Stimulated activated CD4-positive, alpha-beta T cell treated with anti-CD3 and anti-CD28 coated beads, Interleukin-4, amount 100 ng/mL, for 4 hours (primary cell): ENCODE measurements at places on chromosomes 6 and 20.

DNA sequence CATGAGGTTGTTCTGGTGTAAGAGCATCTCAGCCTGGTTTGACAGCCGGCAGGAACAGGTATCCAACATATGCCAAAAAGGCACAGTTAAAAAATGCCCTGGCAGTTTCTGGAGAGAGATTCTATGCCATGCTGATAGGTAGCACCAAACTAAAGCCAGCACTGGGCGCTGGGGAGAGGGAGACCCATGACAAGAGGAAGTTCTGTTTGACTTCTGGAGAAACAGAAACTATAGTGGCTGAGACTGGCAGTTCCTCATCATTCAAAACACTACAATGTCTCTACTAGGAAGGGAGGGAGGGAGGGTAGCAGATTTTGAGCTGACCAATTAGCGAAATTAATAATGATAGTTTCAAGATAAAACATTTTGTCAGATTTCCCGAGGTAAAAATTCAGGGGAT is 174.1 kb downstream of the ADAT2 start:
- DNase-seq = no peak

DNA sequence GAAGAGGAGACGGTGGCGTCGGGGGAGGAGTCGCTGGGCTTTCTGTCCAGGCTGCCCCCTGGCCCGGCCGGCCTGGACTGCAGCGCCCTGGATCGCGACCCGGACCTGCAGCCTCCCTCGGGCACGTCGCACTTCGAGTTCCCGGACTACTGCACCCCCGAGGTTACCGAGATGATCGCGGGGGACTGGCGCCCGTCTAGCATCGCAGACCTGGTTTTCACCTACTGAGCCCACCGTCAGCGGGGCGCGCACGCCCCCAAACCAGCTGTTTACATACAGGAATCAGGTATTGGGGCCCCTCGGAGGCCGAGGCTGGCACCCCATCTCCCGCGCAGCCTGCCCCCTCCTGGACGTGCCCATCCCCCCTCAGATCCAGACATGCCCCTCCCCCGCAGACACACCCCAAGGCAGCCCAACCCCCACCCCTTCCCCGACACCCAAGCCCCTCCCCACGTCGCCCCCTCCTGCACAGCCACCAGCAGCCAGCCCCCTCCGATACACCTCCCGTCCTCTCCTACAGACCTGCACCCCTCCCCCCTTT is 1.4 kb downstream of the SOX12 start:
- DNase-seq = no peak

DNA sequence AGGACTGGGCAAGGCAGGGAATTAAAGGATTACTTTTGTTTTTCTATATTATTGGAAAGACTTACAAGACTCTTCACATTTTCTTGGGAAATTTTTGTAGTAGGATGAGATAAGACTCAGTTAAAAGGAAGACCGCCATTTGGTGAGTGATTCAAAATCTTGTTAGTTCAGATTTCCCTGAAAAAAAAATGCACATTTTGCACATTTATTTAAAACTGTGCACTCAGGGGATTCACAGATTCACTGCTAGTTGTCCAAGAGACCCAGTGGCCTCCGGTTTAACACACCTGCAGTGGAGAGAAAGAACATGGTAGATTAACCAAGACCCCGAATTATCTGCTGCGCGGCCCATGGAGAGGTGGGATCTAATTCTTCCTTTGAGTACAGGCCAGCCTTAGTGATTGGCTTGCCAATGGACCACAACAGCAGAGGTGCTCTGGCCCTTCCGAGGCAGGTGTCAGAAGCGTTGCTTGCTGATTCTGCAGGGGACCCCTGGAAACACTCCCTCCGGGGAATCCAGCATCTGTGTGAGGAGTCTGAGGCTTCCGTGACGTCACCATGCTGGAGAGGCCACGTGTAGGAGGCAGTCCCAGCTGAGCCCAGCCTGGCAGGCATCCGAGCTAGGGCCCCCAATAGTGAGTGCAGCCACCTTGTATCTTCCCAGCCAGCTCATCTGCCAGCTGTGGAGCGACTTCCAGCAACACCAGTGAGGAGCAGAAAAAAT is 68.9 kb downstream of the ZNF217 start:
- no peak for DNase-seq

DNA sequence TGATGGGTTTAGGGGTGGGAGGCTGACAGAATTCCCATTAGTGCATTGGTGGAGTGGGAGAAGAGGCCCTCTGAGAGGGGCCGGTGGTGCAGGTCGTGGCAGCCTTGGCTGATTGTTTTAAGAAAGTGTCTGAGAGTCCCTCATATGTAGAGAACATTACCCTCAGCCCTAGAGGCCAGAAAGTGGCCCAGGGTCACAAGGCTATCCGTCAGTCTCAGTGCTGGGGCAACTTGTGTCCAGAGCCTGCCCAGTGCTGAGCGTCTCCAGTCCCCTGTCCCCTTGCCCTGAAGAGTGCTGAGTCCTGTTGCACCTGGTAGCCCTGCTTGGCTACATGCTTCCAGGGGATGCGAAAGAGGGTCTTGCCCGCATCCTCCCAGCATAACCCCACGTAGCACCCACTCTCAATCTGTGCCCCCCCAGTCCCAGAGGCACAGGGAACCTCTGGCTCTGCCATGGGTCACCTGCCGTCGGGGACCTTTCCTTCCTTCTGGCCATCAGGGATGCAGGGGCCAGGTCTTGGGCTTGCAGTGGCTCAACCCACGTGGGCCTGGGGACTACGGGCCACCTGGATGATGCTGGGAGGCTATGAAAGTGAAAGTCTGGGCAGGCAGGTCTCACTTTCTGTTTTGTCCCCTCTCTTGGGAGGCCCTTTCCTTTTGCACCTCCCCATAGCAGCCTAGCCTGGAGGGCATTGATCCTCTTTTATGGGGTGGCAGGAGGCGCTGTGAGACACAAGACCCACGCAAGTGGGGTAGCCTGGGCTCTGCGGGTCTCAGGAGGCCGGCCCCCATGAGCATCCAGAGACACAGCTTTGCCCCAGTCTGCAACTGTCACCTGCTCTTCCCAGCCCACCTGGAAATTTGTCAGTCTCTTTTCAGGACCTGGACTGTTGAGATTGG is 12.2 kb downstream of the DUSP15 start:
- DNase-seq = no peak

- no peak for DNase-seq
Observed at GRCh38 chr20:35005463-35005961, 49.8 kb downstream of the MYH7B start.

DNA sequence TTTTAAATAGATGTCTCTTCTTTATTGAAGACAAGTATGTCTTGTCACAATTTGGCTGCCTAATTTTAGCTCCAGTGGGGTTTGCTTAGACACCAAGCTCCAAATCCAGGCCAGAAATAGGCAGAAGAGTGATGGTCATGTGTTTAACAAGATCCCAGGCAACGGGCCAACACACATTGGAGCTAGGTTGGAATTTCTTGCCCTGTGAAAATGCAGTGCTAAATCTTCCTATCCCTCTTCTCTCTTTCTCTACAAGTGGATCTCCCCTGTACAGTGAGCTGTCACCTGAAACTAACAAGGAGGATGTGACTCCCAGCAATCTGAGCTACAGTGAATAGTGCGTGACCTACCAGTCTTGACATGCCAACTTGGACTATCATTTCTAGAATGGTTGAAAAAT is 65.3 kb upstream of the VGLL2 start:
- DNase-seq = no peak

GRCh38 chr6:45469663-45470062 is 91.9 kb upstream of the SUPT3H start:
- DNase-seq = no peak

DNA sequence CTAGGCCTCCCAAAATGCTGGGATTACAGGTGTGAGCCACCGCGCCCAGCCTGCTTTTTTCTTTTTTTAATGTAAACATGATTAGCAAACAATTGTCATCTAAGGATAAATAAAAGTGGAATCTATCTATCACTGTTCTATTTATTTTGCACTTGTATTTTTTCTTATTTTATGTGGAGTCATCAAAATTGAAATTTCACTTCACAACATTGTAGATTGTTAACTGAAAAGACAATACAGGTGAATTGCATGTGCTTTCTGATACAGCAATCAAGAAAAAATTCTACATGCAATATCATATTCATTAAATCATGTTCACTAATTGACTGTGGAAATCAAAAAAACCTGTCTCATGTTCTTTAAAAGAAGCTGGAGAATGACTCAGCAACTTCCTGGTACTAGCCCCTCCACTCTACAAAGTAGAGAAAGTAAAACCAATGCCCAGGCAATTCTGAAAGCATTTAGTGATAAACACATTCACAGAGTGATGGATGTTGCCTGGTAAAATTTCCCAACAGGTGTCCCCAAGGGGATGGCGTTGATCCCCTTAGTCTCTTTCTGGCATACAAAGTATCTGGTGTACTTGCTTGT is 10.7 kb upstream of the RFX6 start:
- DNase-seq = no peak

DNA sequence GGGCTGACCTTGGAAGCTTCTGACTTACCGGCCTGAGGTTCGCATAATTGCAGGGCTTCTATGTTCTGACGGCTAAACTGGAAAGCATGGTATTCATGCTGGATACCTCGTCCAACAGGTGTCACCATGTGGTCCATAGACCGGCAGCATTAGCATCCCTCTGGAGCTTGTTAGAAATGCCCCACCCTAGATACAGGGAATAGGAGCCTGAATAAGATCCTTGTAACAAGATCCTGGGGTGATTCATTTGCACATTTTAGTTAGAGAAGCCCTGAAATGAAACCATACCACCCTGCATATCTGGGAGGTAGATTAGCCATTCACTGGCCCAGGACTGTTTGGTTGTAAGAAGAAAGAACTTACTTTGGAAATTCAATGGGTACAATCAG is 77.7 kb downstream of the TMEM170B start:
- no peak for DNase-seq

DNA sequence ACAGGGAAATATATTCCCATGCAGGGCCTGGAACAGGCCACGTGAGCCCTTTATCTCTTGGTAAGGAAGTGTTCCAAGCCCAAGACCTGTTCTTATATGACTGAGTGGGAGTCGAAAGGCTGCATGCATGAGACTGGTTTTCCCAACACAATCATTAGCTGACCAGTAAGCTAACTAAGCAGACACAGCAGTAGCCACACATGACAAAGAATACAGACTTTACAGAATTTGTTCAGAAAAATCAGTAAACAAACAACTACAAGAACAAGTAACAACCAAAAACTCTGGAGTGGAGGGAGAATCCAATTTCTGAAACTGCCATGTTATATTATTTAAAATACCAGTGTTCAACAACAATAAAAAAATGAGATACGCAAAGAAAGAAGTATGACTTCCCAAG is 16.7 kb downstream of the BPIFA1 start:
- DNase-seq = no peak

DNA sequence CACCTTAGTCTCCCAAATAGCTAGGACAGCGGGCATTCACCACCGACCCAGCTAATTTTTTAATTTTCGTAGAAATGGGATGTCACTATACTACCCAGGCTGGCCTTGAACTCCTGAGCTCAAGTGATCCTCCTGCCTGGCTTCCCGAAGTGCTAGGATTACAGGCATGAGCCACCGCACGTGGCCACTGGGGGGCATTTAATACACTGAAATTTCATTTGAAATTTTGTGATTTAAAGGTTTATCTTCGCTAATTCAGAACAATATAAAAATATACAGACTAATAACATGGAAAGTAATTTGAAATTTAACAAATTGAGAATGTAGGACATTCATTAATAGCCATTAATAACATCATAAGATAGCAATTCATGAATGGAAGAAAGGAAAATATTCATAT is 20.5 kb upstream of the TBC1D32 start:
- DNase-seq = no peak

DNA sequence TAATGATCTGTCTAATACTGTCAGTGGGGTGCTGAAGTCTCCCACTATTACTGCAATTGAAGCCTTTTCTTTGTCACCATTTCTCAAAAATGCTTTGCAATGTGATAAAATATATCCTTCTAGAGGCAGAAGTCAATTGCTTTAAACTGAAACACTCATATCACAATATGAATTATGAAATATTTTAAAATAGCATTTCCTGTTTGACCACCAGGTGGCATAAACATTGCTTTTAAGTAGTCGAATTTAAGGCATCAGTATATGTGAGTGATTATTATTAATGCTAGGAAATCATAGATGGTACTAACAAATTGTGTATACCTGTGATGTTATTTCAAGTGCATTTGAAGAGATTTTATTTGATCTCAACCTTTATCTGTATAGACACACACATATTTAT is 87.5 kb downstream of the MEI4 start:
- no peak for DNase-seq

- no peak for DNase-seq
Observed at GRCh38 chr6:157471077-157471686, 90.2 kb downstream of the ZDHHC14 start.

DNA sequence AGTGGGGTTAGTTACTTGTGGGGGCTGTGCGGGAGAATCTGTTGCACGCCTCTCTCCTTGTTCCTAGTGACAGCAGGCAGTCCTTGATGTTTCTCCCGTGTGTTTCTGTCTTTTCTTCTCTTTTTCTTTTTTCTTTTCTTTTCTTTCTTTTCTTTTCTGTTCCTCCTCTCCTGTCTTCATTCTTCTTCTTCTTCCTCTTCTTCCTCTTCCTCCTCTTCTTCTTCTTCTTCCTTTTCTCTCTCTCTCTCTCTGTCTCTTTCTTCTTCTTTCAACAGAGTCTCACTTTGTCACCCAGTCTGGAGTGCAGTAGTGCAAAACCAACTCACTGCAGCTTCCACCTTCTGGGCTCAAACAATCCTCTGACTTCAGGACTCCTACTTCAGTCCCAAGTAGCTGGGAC is 6.8 kb upstream of the AIG1 start:
- no peak for DNase-seq

- DNase-seq = no peak
Observed at GRCh38 chr20:2879146-2879545, 5.9 kb downstream of the PTPRA start.

GRCh38 chr6:79687759-79688158 is 56.6 kb downstream of the SH3BGRL2 start:
- no peak for DNase-seq

- no peak for DNase-seq
Observed at GRCh38 chr6:106318851-106319250, 6.7 kb downstream of the ATG5 start.

DNA sequence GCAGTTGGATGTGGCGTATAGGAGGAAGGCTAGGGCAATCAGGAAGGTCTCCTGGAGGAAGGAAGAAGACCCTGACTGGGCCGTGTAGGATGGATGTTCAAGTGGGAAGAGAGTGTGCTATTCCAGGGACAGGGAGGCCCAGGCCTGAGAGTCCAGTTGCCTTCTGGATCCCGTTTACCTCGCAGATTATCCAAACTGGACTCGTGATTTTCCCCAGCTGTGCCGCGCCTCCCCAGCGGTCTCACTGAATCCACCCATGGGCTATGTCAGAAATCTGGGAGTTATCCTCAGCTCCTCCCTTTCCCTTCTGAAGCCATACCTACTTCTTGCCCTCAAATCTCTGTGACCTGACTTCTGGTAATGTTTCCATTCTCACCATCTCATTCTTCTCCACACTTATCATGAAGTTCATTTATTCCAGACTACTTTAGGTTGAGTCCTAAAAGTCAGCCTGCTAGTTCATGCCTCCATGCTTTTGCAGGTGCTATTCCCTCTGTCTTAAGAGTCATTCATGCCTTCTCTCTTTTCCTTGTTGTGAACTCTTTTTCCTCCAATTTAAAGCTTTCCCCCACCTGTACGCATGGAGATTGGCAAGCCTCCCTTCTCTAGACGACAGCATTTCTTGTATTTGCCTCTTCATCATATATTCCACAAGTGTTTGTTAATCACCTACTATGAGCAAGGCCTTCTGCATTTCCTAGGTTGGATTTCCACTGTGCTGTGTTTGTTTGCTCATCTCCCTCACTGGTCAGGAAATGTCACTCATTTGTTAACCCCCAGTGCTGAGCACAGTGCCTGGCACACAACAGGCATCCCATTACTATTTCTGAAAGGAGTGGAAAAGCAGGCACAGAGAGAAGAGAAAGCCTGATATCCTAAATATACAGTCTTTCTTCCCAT is 2.7 kb downstream of the SDCBP2 start:
- no peak for DNase-seq

- DNase-seq = no peak
Observed at GRCh38 chr6:90399970-90400369, 103.3 kb upstream of the BACH2 start.
